ENCODE measurements at places on chromosomes 7 and 10.

DNA sequence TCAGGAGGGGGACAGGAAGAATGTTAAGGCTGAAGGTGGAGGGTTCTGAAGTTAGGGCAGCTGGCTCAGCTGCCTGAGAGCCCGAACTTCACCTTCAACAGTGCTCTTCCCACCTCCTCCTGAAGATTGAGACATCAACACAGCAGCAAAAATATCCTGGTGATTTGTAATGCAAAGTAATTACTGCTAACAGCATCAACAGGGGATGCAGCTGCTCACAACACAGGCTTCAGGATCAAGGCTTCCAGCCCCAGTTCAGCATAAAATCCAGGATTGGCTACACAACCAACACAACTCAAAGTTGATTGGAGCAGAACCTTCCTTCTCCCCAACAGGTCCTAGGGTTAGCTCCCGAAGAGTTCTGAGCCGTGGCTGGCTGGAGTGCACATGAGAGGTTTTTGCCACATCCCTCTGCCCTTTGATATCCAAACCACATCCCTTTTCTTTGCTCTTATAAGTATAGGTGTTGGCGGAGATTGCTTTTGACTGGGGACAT is 242.4 kb downstream of the KIAA1217 start:
- DNase-seq: no peak

DNA sequence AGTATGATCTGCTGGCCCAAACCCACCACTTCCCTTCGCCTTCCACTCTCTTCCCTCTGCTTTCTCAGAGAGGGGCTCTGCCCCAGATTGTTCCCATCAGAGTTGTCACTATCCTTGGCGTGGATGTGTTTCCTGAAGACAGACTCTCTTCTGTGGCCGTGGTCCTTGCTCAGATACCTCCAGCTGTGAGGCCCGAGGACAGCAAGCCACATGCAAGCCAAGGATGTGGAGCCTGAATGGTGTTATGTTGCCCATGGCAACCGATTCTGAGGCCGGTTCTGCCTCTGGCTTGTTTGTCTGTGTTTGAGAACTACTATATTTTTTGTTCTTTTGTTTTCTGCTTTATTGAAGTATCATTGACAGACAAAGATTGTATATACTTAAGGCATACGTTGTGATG is 247.4 kb upstream of the PODXL start:
- DNase-seq: no peak

- DNase-seq: no peak
These were observed 3.6 kb upstream of the RABGEF1 start for GRCh38 chr7:66736892-66737291.

GRCh38 chr10:28761084-28761846 is 83.9 kb downstream of the BAMBI start:
- DNase-seq: no peak

DNA sequence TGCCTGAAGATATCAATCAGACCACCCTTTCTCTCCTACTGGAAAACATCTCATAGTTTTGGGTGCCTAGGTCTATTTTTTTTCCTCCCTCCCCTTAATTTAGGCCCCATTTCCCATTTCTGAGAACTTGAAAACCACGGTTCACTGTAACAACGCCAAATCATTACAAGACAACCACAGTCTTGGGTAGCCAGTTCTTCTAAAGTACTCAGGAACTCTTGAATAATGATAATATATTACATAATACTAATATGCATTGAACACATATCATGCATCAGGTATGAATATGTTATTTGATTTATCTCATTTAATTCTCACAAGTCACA is 185.1 kb upstream of the ADO start:
- no peak for DNase-seq

- no peak for DNase-seq
These were observed 87.4 kb downstream of the CHN2 start for GRCh38 chr7:29281782-29282541.

- DNase-seq: peak; percentile 17
These were observed 33.6 kb upstream of the DNMBP start for GRCh38 chr10:100043344-100043743.

DNA sequence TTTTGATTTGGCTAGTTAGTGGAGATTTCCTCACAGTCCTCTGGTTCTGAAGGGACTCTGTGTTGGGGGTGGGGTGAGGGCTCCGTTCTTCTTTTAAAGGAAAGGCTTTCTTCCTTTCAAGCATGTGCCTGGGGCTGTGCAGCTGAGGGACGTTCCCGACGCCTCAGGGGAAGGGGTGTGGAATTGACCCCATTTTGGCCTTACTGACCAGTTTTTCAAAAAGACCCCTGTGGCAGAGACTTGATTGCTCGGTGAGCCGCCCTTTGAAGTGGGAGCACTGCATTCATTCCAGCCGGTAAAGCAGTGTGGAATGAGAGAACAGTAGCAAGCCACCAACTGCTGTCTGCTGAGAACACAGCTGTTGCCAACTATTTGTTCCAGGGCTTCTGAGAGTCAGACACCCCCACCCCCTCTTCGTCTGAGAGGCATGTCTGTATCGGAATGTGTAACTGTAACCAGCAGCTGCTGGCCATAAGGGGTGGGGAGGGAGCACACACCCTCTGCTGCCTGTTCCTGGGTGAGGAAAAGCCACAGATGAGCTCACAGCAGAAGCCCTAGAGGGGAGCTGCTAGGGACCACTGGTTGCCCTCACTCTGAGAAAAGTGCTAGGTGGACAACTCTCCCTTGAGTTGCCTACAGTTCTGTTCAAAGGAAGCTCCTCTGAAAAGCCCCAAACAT is 33.2 kb downstream of the WBP1L start:
- no peak for DNase-seq

DNA sequence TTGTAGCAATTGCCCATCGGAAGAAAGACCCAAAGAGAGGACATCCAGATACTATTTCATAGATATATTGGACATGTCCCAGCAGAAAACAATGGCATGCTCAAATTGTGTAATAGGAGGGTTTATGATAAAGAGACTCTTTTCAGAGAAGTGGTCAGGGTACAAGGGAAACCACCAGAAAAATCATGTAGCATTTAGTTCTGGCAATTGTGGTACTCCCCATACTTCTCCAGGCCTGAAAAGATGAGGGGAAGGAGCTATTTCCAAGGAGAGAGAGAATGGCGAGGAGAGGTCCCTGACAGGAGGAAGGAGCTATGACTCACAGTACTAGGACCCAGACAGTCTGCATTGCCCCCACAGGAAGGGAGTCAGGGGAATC is 68.4 kb upstream of the ADO start:
- no peak for DNase-seq

DNA sequence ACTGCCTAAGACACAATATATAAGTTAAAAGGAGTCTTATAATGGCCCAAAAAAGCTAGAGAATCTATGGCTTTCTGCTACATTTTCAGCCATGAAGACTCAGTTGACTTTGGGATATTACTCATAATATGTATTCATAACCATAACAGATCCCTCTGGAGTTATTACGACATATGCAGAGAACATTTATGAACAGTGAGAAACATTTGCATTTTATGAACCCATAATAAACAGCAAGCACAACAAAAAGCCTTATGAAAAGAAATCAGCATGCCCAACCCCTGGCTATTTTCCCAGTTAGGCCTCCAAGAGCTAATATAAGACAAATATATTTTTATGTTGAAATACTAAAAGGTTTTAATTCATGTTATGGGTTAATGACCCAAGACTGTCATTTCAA is 52.4 kb downstream of the ARMH3 start:
- DNase-seq: no peak

- DNase-seq: peak; percentile 81
These were observed 56.3 kb downstream of the CACUL1 start for GRCh38 chr10:118698421-118698820.

GRCh38 chr10:108545921-108546320 is 1377.4 kb downstream of the XPNPEP1 start:
- DNase-seq: no peak

DNA sequence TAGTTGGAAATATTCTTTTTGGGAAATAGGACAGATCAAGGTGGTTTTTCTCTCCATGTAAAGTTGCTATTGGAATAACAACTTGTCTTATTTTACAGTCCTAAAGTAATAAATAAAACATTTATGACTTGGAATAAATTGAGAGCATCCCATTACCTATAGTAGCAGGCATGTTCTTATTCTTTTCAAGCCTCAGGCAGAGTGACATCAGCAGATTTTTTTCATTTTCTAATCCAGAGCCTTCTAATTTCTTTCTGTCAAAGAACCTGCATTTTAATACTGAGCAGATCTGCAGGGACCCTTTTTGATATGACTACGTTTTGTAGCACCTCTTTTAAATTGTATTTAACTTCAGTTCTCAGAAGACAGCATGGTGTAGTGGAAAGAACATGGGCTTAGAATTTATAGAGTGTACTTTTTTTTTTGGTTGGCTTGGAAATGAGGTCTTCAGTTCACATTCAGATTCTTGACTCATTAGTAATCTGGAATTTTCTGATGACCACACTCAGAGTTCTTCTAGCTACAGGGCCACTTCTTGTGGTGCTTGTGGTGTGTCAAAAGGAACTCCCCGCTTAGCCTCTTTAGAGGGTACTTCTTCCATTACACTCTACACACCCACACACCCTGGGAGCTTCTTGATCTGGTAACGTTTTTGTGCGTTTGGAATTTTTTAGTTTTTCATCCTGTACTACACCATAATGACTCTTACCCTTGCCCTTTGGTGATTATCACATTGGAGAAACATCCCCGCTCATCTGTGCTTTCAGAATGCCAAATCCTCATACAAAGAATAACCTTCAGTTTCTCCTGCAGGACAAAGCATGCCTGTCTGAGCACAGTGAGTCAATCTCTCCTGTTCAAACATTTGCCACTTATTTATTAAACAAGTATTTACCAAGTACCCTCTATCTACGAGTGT is 34.6 kb downstream of the AGK start:
- peak; percentile 67 for DNase-seq

DNA sequence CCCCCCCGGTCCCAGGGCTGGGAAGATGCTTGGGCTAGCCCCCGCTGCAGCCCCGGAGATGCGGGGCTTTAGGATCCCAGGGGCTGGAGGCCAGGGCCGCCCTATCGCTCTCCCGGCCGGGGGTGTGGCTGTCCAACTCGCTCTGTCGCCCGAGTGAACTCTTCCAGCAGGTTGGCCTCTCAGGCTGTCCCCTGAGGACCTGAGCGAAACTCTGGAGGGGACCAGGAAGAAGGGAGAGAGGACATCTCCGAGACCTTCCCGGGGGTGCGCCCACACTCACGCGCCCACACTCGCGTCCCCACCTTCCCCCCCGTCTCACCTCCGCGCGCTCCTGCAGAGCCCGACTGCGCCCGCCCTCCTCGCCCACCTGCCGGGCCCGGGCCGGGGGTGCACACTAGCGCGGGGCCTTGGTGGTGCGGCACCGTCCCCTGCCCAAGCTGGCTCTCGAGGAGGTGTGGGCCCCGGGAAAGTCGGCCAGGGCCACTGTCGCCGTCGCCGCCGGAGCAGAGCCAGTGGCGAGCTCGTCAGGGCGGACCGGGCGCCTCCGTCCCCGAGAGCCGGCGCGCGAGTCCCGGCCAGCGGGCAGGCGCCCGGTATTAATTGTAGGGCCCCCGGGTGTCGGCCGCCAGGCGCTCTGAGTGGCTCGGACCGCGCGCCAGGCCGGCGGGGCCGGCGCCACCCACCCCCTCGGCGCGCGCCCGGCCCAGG is 101.7 kb upstream of the SVIL start:
- DNase-seq: peak; percentile 21

DNA sequence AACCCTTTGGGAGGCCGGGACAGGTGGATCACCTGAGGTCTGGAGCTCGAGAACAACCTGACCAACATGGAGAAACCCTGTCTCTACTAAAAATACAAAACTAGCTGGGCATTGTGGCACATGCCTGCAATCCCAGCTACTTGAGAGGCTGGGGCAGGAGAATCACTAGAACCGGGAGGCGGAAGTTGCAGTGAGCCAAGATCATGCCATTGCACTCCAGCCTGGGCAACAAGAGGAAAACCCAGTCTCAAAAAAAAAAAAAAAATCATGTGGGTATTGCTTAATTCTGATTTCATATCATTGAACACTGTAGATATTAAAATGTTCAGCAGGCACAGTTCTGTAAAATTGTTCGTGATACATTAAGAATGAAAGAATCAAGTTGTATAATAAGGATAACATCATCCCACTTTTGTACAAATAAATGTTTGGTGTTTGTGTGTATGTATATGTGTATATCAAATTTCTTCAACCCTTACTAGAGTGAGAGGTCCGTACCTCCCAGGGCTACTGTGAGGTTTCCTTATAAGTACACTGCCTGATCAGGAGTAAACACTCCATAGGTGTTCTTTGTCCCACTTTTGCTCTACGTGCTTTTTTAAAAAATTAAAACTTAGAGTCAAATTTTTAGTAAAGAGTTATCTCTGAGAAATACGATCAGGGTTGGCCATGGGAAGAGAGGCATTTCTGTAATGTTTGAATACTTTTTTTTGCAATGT is 31.7 kb downstream of the PLEKHS1 start:
- DNase-seq: no peak

DNA sequence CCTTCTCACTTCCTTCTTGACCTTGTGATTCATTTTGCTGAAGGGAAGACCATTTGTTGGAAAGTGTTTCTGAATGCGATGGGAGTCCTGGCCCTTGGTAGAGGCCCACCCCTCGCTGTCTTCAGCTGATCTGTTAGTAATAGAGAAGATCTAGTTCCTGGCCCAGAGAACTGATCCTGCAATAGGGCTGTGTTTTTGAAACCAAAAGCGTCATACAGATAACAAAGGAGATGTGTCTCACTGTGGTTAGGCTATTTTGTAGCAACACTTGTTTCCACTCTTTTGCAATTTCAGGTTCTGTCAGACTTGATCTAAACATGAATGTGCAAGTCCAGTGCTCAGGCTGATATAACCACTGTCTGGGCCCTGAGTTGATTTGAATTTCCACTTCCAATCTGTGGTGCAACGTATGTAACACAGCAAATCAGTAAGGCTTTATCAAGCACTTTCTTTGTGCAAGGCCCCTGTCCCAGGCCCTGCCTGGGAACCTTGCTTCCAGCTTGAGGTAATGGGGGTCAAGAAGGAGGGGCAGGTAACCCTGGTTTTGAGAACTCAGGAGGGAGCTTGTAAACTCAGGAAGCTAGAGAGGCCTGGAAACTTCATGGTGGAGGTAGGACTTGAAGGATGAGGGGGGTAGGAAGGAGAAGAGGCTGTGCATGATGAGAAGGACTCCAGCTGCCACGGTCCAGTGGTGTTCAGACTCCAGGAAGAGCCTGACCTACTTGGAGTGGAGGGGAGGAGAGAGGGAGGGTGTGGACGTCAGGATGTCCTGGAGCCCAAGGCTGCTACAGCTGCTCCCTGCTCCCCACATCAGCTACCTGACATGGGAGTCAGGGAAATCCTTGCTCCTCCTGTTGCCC is 42.2 kb upstream of the SRGN start:
- peak; percentile 43 for DNase-seq

DNA sequence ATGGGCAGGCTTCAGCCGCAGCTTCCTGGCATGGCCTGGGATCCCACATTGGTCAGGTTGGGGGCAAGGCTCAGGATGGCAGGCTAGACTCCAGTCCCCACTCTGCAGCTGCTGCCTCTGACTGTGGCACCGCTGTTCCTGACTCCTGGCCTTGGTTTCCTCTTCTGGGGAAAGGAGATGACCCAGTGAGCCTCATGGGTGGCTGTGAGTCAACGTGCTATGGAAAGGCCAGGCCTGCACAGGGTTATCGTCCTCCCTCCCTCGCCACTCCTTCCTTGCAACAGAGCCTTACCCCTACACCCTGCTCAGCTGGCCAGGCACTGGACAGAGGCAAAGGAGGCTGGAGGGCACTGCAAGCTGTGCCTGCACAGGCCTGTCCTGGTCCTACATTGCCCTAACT is 36.1 kb upstream of the CHST15 start:
- DNase-seq: no peak

Measured in activated CD4-positive, alpha-beta T cell treated with anti-CD3 and anti-CD28 coated beads, Interleukin-2, amount 50 U/mL, for 48 hours (primary cell).